NCI-H2107 (cell line): ENCODE measurements at places on chromosomes 11 and 22.

GRCh38 chr11:102666331-102666957 is 39.1 kb downstream of the MMP27 start:
- peak; percentile 7 for DNase-seq

DNA sequence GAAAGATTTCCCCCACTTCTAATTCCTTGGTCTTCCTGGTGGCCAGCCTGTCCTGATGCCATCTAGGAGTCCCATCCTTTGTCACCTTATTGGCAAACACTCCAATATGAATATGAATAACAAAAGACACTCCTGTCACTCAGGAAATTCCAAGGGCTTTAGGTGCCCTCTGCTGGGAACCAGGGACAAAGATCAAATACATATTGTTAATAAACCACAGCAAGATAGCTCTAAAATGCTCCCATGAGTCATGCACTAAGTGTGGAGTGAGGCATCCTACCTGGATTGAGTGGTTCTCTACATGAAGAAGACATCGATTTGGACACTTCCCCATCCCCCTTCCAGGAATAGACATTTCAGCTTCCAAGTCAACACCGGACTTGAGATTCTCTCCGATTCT is 823.6 kb downstream of the TBC1D22A start:
- DNase-seq = no peak

DNA sequence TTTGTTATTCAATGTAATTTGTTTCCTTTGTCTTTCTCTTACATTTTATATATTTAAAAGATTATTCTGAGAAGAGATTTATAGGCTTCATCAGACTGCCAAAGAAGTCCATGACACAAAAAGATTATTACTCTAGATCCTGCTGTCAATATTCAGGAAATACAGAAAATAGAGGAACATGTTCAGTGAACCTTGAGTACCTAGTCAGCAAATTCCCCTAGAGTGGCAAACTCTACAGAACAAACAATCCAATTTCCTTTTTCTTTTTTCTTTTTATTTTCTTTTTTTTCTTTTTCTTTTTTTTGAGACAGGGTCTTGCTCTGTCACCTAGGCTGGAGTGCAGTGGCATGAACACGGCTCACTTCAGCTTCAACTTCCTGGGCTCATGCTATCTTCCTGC is 23.9 kb downstream of the TTC17 start:
- no peak for DNase-seq

DNA sequence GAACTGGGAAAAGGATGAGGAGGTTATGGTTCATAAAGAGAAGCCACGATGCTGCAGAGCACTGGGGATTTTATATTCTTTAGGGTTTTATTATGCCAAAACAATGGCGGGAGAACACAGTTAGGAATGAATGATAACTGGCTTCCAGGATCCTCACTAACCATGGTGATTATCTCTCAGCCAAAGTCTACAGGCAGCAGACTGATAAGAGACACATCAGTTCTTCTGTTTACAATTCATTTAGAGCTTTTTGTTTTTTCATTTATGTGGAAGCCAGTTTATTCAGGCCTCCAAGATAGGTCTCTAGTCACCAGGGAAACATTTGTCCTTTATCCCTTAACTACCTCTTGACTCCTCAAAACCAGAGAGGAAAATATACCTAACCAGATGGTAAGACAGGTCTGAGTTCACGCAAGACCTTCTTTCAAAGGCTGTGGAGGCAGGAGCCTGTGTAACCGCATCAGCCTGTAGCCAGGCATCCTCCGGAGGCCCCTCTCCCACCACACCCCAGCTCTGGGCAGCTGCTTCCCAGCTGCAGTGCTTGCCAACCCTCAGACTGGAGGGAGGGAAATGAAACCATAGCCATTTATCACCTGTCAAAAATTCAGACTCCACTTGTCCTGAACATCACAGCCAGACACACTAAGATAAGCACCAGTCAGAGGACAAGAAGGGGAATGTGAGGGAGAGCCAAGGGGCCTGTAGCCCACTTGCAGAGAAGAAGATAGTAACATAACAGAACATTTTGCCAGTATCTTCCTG is 57.2 kb upstream of the FAM181B start:
- no peak for DNase-seq

- DNase-seq = no peak
Observed at GRCh38 chr11:64674774-64675173, 48.2 kb downstream of the NRXN2 start.

GRCh38 chr11:92130421-92130831 is 94.2 kb upstream of the FAT3 start:
- no peak for DNase-seq

DNA sequence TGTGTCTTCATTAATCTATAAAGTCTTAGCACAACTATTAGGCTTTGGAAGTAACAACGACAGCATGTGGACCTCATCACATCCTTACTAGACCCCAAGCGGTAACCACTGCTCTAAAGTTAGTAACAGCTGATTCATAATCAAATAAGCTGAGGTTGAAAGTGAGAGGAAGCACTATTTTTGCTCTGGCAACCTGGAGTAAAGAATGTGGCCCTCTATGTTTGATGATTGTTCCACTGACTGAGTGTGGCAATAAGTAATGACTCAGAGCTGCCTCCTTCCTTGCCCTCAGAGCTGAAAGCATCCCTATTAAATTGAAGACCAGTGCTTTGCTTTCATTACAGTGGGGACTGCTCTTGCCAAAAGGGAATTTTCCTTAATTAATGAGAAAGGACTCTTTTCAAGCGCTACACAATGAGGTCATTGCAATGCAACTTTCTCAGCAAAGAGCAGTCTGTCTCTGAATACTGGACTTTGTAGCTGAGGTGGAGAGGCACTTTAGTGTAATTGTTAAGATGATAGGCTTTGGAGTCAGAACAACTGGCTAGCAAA is 906.1 kb upstream of the RAG2 start:
- DNase-seq = no peak

DNA sequence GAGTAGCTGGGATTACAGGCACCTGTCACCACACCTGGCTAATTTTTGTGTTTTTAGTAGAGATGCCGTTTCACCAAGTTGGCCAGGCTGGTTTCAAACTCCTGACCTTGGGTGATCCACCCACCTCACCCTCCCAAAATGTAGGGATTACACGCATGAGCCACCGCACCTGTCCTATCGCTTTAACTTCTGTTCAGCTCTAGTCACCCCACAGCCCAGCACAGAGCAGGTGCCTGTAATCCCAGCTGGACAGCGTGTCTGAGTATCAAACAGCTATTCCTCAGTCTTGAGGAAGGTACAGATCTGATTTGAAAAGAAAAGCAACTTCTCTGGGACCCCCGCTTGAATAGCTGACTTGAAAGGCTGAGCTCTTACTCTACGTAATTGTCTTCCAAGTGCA is 149.1 kb downstream of the CTTN start:
- no peak for DNase-seq

DNA sequence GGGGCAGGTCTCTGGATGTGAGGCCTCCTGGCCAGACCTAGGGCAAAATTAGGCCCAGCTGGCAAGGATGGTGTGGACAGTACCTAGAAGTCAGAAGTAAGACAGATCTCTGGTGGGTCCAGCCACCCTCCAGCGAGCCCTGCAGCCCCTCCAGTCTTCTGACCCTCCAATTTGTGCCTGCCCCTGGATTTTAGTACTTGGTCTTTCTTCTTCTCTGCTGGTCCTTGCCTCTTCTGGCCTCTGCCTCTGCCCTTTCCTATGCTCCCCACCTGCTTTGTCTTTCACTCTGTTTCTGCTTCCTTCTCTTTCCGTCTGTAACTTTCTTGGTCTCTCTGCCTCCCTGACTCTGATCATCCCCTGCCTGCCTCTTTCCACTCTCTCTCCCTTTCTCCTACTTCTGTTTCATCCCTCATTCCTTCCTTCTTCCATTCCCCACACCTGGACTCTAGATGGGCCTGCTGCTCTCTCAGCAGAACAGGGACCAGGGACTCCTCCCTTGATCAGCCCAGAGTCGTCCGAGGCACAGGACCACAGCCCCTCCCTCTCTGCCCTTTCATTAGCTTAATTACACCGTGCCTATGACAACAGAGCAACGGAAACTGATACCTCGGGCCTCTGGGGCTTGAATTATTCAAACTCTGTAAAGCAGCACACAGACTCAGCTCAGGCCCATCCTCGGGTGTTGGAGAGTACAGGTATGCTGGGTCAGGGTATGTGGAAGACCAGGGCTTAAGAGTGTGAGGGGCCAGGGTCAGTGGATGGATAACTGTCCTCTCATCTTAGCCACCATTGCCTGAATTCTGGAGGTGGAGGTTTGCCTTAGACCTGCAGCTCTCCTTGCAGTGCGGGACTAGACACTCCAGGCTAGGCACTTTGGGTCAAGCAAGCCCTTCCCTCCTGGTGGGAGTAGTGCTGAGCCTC is at the start of gene CHRNA10:
Gene CHRNA10, minus strand, starts transcription at position 51 of the 921 bp plus-strand sequence. CDS start 72 bp downstream, outside the sequence.
- DNase-seq = no peak

GRCh38 chr11:96237766-96238266 is 105.2 kb downstream of the MAML2 start:
- no peak for DNase-seq

DNA sequence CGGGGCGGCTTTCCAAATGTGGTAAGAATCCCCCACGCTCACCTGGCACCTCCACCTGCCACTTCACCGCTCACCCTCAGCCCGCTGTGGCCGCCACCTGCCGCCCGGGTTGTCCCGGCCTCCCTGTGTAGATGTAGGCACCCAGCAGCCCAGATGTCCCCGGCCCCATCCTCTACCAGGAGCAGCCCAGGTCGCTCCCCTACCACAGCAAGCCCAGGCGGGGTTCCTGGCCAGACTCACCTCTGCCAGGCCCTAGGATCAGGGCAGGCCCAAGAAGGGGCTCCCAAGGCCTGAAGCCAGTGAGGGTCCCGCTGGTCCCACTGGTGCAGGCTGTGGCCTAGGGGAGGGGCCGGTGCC is 27.4 kb downstream of the MOB2 start:
- no peak for DNase-seq

GRCh38 chr22:38219632-38220031 is 17.8 kb downstream of the MAFF start:
- no peak for DNase-seq

DNA sequence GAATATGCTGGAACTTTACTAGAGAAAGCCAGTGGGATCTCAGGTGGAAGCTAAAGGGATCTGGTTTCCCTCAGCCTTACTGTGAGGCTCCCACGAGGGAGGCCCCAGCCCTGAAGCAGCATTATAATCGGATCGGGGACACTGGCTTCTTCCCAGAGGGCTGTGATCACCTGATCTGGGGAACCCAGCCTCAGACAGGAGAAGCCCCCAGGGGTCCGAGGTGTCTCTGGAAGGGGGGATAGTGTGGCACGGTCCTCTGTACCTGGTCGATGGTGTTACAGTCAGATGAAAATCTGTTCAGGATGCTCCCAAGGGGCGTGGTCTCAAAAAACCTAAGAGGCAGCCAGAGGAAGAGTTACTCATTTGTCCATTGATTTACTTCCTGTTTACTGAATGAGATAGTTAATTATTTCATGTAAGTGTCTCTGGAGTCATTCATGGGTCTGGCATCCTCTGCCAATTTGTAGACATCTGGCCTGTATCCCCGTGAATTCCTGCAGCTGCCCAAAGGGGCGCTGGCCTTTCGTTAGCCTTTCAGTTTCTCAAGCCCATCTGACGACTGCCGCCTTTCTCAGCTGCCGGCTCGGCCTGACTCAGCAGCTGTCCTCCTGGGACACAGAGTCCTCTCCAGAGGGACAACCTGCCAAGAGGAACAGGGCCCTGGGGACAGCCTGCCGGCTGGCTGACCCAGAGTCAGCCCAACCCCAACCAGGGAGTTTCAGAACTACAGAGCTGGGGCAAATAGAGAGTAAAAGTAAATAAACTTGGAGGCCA is 17.0 kb upstream of the KCNJ11 start:
- DNase-seq = no peak
